ENCODE measurements at places on chromosomes 5 and 9.

GRCh38 chr9:6869081-6869948 is 111.5 kb downstream of the KDM4C start:
- no peak for DNase-seq

- no peak for DNase-seq
Observed at GRCh38 chr5:30845194-30845593, 348.3 kb upstream of the CDH6 start.

- no peak for DNase-seq
Observed at GRCh38 chr5:152527358-152528052, 122.4 kb upstream of the NMUR2 start.

DNA sequence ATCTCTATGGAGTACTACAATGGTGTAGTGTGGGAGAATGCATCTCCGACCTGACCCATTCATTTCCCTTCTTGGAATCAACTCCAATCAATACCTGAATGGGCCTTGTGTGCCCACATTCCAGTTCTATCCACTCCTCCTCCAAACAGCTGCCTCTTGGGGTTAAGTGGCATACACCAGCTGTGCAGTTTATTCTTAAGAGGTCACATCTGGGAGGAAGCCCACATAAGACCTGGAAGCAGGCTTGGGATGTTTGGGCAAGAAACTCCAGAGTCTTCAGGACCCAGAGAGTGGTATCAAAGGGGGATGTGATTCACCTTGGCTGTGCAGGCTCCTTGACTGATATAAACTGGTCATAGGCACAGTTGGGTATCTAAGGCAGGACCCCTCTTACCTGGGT is 46.0 kb downstream of the ACTBL2 start:
- DNase-seq, result no peak

- no peak for DNase-seq
Observed at GRCh38 chr5:140569197-140569596, 4.6 kb downstream of the SLC35A4 start.

GRCh38 chr9:70085241-70085640 is 41.6 kb downstream of the MAMDC2 start:
- DNase-seq, result no peak

DNA sequence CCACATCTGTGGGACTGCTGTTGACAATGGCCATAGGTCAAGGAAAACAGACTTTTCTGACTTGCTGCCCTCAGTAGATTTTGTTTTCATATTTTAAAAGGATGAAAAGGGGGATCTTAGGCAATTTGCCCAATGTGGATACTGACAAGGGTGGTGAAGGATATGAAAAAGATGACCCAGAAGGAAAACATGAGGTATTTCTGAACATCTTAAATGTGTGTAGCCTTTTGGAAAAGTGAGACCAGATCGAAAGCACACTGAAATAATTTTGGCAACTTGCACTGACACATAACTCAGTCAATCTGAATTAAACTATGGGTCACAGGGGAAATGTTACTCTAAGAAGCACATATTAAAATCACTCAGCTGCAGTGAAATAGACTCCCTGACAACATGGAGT is 1793.0 kb upstream of the ACO1 start:
- no peak for DNase-seq

All from activated CD4-positive, CD25-positive, alpha-beta regulatory T cell (primary cell).